ENCODE measurements at places on chromosomes 16 and 17. TPM values are rescaled to one million over a fixed set of nuclear protein-coding genes. Genes with fewer than 3 reads are reported as not detected.
A peak's percentile ranks its signal among the peaks of the same experiment; 100 is the strongest.

SDK2 gene
- polyA plus RNA-seq = 6.0 TPM

CRHR1 gene
- polyA plus RNA-seq = not detected

STAC2 gene
- polyA plus RNA-seq = 0.29 TPM

TPSD1 gene
- polyA plus RNA-seq = not detected

WNK4 gene
- polyA plus RNA-seq = 2.5 TPM

KRTAP3-1 gene
- not detected for polyA plus RNA-seq

GIT1 gene
- polyA plus RNA-seq = 57.3 TPM

ERN2 gene
- 0.35 TPM for polyA plus RNA-seq

RASL10B gene
- 3.2 TPM for polyA plus RNA-seq

DNA sequence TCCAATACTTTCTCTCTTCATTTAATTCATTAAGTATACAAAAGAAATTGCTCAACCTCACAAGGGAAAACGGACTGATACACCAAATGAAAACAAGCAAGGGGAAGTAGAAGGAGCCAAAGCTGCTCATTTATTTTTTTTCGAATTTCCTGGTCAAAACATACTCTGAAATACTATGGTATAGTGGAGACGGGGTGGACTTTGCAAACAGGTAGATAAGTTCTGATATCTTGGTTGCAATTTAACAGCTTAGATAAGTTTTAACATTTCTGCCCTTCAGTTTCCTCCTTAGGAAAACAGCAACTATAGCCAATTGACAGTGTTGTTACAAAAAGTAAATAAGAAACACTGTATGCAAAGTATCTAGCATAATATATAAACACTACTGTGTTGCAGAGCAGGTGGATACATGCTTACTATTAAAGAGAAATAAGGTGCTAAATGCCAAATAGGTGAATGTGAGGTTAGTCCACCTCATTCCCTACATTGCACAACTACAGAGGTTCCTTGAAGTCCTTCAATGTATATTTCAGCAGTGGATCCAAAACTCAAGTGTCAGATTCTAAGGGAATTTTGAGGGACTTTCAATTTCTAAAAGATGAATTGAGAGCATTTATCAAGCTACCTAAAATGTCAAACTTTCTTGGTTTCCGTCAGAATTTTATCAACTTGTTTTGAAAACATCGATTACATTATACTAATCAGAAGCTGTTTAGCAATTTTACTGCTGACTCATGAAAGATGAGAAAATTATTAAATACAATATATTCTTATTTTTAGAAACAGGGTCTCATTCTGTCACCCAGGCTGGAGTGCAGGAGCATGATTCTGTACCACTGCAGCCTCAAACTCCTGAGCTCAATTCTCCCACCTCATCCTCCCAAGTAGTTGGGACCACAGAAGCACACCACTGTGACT is 11.0 kb downstream of the CCDC47 start:
- no peak for DNase-seq

DNA sequence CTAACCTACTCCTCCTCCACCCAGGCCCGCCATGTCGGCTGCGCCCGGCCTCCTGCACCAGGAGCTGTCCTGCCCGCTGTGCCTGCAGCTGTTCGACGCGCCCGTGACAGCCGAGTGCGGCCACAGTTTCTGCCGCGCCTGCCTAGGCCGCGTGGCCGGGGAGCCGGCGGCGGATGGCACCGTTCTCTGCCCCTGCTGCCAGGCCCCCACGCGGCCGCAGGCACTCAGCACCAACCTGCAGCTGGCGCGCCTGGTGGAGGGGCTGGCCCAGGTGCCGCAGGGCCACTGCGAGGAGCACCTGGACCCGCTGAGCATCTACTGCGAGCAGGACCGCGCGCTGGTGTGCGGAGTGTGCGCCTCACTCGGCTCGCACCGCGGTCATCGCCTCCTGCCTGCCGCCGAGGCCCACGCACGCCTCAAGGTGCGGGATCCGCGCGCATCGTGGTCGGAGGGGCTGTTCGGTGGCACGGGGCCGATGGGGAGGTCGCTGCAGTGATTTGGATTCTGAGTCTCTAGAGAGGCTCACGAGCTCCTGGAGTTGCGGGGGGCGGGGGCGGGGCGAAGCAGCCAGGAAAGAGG is 878 bp downstream of the TRIM72 start:
- DNase-seq = peak; percentile 82

- DNase-seq = peak; percentile 95
Measured at GRCh38 chr16:70395345-70395901, 43.5 kb downstream of the ST3GAL2 start.

DNA sequence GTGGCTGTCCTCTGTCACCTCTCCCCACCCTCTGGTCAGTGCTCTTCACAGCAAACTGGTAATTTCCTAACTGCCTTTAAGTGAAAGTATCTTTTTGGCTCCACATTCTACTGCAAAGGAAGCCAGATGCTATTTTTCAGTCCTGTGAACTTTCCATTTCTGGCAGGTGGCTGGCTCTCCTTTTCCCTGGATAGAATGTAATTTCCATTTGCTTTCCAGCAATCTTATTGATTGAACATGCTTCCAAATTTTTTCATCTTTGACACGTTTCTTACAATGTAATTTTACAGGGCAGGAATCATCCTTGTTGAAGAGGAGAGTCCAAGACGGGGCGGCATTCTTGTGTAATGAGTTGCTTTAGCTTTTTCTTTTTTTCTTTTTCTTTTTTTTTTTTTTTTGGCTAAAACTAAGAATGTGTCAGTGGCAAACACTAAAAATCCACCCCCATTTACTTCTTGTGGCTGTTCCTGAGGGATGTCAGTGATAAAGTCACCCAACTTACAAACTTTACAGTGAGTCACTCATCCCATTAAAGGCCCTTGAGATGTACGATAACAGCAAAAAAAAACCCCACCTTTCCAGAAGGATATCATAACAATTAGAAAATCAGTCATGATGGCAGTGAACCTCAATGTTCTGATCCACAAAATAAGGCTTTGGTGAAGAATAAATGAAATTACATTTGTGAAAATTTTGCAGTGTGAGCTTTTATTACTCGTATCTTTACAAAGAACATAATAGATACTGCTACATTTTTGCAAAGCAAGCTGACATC is 29.4 kb upstream of the PRKCA start:
- no peak for DNase-seq

GRCh38 chr17:77366206-77366557 is 225.4 kb downstream of the SEC14L1 start:
- DNase-seq = no peak

- no peak for DNase-seq
Measured at GRCh38 chr16:87693827-87694226, 72.0 kb downstream of the KLHDC4 start.

DNA sequence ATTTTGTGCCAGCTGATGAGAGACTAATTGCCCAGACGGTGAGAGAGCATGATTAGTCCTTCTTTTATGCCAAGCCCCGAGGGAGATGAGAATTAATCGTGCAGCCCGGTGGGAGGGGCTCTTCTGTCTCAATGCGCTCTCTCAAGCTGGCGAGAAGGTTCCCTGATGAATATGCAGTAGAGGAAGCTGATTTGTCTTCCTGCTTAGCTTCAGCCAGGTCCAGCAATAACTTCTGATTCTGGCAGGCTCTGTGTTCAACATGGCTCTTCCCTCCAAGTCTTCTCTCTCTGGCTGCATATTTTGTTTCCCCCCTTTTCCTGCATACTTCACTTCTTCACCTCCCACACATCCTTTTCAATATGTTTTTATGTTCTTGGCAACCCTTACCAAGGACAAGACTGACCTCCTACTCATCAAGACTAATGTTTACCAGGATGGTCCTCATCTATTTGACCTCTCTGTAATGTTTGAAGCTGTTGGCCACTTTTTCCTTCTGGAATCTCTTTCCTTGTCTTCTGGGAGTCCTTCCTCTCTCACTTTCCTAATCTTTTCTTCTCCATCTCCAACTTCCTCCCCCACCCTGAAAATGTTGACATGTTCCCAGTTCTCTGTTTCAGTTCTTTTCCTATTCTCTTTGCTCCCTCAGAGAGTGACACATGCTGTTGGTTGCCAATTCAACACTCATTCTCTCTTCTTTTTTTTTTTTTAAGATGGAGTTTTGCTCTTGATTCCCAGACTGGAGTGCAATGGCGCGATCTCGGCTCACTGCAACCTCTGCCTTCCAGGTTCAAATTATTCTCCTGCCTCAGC is 33.1 kb downstream of the ARL4D start:
- no peak for DNase-seq

GRCh38 chr17:31417051-31417792 is 25.7 kb downstream of the RAB11FIP4 start:
- no peak for DNase-seq

- DNase-seq = no peak
Measured at GRCh38 chr17:61770752-61771533, 92.4 kb downstream of the BRIP1 start.

- no peak for DNase-seq
Measured at GRCh38 chr17:70271672-70272071, 102.3 kb downstream of the KCNJ2 start.

GRCh38 chr17:60656499-60656898 is 21.2 kb upstream of the BCAS3 start:
- no peak for DNase-seq

- DNase-seq = no peak
Measured at GRCh38 chr16:17803625-17804410, 333.1 kb upstream of the XYLT1 start.

- peak; percentile 61 for DNase-seq
Measured at GRCh38 chr17:59859444-59860025, 33.2 kb downstream of the TUBD1 start.

- no peak for DNase-seq
Measured at GRCh38 chr16:88972349-88972748, 4.7 kb downstream of the CBFA2T3 start.

DNA sequence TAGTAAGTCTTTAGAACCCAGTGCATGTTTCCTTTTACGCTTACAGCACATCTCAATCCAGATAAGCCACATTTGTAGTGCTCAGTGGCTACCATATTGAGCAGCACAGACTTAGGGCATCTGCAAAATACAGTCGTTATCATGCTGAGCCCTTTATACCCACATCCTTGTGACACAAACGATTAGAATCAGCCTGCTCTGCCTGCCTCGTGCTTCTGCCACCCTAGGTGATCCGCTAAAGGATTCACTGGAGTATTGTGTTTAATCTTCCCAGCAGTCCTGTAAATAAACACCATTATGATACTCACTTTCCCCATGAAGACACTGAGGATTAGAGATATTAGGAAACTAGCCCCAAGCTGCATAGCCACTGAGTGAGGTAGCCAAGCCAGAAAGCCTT is 51.3 kb upstream of the FA2H start:
- DNase-seq = no peak

- DNase-seq = no peak
Measured at GRCh38 chr16:24999088-24999670, 16.0 kb downstream of the ARHGAP17 start.

- no peak for DNase-seq
Measured at GRCh38 chr17:28370744-28371103, 617 bp upstream of the VTN start.

DNA sequence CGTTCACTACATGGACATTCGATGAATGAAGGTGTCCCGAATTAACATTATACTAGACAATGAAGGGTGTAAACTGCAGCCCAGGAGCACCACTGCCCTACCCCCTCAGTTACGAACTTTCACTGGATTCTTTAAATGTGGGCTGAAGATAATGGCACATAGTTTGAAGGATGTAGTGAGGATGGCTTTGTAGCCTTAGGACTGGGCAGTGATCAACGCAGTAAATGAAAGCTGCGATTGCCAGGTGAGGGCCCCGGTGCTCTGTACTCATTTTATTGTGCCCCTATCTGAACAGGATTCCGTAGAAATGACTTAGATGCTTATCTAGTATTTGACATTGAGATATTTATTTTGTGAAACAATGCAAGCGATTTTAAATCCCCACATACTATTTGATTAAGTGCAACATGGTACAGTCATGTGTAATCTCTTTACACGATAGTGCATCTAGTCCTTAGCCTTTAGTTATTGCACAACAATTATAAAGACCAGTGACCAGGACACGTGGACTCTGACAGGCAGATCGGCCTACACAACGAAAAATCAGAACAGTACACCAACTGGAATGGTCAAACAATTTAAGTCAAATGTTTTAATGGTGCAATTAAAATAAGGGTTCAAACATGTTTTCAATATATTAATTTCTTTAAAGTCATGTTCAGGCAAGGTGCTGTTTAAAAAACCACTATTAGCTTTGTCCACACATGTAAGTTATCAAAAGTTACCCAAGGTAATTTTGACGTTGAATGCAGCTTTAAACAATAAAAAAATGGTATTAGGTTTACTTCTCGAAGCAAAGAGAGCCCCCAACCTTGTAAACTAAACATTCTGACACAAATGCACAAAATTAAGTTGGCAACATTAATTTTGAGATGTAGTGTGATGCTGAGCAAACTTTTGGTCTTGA is 17.4 kb upstream of the ERN1 start:
- DNase-seq = no peak

DNA sequence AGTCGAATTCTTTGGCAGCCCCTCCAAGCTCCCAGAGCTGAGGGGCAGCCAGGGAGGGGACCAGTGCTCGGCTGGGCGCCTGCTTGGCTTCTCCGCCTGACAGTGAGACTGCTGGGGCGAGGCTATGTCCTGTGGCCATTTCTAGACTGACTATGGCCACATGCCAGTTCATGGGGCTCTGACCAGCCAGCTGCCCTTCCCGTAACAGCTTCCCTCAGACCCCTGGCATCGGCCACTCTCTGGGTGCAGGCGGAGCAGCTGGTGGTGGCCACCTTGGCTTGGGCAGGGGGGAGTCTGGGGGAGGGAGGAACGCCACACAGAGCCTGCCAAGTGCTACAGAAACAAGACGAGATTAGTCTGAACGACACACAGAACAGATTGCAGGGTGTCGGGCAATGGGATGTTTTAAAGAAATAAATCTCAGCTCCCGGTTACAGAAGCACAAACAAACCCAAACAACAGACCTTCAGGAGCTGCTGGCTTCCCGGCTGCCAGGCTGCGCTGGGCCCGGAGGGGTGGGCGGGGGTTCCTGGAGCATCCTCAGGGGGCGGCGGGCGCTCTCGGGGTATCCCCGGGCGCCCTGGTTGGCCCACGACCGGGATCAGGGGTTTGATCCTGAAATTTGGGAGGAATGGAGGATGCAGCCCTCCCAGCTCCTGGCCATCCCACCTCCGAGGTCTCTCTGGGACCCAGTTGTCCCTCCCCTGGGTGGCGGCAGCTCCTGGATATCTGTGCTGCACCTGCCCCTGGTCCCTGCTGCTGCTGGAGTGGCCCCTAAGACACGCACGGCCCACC is 34.5 kb downstream of the TBC1D16 start:
- DNase-seq = peak; percentile 64

DNA sequence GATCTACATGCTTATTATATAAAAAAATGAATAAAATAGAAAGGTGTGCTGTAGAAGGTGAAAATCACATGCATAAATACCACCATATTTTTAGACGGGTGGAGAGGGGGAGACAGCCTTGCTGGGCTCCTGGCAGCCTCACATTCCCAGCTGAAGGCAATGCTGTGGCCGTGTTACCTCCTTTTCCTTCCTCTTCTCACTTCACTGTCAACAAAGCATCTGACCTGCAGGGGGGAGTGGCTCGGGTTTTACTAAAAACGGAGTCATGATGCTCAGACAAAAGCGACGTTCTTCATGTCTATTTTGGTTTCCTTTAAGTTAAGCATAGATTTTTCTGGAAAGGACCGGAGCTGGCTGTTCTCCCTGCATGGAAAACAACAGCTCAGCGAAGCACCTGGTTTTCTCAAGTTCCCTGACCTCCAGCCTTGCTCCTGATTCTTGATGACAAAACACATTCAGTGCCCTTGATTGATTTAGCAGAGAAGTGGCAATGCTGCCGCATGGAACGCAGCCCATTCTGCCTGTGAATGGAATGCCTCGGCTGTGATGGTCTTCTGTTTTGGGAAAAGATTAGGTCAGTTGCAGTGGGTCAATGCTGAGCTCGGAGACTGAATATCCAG is 5.5 kb upstream of the RPTOR start:
- DNase-seq = no peak

Measured in left lung (tissue), 14 donors.